ENCODE measurements at places on chromosomes 3 and 15. TPM values are rescaled to one million over a fixed set of nuclear protein-coding genes. Genes with fewer than 3 reads are reported as not detected.
A peak's percentile ranks its signal among the peaks of the same experiment; 100 is the strongest.

- DNase-seq, result peak; percentile 82
Measured at GRCh38 chr15:77966540-77967234, 110.8 kb downstream of the TBC1D2B start.

- no peak for DNase-seq
Measured at GRCh38 chr3:9324944-9325343, 37.9 kb upstream of the THUMPD3 start.

Gene IQCF5
- not detected for total RNA-seq

DNA sequence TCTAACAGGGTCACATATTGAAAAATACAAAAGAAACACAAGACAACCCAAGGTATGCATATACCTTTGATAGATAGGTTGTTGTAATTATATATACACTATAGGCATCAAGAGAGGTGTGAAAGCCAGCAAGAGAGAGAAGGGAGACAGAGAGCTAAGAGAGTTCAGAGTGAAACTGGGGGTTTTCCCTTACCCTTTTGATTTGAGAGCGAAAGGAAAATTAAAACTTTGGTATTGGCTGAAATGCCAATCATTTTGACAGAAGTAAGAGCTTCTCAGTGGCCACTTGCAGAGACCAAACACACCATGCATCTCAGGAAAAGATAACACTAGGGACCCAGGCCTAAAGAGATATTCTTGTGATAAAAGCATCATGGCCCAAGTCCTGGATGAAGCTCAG, 183.6 kb downstream of the SHOX2 start:
- DNase-seq, result no peak

Gene TJP1
- 74.3 TPM for total RNA-seq

DNA sequence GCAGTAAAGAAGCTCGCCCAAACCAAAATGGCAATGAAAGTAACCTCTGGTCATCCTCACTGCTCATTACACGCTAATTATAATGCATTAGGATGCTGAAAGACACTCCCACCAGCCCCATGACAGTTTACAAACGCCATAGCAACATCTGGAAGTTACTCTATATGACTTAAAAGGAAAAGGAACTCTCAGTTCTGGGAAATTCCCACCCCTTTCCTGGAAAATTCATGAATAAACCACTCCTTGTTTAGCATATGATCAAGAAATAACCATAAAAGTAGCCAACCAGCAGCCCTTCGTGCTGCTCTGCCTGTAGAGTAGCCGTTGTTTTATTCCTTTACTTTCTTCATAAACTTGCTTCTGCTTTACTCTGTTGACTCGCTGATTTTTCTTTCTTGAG, 164.6 kb downstream of the SMAD6 start:
- no peak for DNase-seq

Gene FBXL2
- 23.6 TPM for total RNA-seq

DNA sequence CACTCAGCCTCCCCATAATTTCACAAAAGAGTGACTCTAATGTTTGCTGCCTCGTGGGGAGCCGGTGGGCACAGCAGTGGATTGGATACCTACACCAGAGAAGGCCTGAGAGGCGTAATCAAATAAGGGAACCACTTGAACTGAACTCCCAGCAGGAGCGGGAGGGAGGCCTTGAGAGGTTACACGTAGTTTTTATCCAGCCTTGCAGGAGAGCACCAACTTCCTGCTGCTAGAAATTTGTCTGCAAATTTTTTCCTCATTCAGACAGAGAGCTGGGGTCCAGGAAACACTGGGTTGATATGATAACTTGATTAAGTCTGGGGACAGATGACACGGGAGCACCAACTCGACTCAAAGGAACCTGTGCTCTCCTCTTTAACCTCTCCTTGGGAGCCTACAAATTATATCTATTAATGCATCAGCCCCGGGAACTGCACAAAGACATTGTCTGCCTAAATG, 69.8 kb downstream of the HES1 start:
- peak; percentile 21 for DNase-seq

DNA sequence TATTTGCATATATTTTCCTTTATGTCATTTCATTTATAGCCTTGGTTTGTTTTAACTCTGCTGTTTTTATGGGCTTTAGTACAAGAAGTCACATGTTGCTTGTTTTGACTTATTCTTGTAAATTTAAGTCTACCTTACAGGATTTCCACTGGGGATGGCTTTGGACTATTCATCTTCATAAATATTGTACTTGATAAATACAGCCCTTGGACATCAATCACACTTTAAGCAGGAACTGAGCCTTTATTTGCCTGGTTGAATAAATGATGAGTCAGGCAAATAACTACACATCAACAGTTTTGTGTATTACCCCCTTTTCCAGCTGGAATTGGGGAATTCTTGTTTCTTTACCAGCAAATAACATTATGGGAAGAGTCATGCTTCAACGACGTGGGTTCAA, 286.0 kb downstream of the CNTN3 start:
- no peak for DNase-seq

- DNase-seq, result no peak
Measured at GRCh38 chr3:146590521-146590920, 14.6 kb downstream of the PLSCR5 start.

DNA sequence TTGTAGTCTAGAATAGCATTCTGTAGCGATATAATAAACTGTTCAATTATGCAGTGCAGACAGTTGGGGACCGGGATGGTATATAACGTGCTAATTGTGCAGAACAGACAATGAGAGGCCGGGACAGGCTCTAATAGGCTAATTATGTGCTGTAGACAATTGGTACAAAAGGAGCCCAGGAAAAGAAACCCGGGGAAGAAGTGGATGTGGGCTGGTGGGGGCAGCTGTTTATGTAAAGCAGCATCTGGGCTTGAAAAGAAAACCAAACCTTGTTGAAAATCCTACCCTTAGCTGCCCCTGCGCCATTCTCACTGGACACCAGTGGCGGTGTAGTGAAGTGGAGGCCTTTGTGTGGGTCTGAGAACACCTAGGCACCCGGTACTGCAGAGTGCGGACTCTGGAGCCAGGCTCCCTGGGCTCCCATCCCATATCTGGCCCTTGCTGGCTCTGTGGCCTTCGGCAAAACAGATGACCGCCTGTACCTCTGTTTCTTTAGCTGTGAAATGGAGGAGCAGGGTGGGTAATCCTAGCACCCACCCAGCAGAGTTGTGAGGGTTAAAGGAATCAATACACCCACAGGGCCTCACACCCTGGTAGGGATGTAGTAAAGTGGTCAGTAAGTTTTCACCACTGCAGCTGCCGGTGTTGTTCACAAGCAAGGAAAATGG, 51.5 kb downstream of the CMTM6 start:
- no peak for DNase-seq

- no peak for DNase-seq
Measured at GRCh38 chr3:124714223-124714853, 15.9 kb upstream of the UMPS start.

GRCh38 chr15:91716536-91716935, 137.0 kb upstream of the SLCO3A1 start:
- DNase-seq, result no peak

Gene SHC4
- total RNA-seq, result 1.5 TPM

GRCh38 chr3:179713643-179714090, 60.8 kb downstream of the USP13 start:
- DNase-seq, result peak; percentile 83

DNA sequence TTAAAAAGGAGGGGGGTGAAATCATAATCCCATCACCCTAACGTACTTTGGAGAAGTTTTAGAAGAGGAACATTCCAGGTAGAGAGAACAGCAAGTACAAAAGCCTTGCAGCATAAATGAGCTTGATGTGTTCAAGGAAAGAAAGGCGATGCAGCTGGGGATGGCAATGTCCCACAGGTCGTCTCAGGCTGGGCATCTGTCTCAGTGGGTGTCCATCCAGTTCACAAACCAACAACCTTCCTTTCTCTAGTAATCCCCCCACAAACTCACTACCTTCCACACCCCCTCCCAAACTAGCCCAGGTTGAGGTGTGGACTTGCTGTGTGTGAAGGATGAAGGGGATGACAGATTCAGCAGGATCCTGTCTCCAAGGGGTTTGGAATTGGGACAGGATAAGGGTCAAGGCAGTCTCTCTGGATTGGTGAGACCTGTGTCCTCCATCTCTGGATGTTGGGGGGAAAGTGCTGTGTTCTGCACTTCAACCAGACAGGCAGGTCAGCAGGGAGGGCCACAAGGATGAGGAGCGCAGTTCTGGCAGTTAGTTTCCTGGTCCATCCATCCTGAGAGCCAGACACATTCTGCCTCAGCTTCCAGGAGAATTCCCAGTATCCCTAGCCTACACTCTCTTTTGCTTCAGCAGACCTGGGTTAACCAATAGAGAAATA, 1.7 kb upstream of the ESYT3 start:
- DNase-seq, result peak; percentile 86

DNA sequence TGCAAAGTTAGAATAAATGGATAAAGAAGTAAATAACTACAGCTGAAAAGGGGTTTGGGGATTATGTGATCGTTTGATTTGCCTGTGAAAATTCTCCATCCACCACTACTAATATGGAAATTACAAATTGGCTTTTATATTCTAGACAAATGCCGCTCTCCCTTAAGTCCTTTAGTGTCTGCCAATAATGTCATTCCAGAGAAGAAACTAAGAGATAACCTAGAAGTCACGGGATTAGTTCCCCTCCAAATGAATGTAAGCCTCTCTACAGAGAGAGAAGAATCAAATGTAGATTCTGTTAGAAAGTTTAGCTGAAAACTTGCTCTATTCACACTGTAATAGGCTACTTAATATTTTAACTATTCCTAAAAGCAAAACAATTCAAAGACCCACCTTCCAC, 92.0 kb downstream of the ALDH1A2 start:
- no peak for DNase-seq

DNA sequence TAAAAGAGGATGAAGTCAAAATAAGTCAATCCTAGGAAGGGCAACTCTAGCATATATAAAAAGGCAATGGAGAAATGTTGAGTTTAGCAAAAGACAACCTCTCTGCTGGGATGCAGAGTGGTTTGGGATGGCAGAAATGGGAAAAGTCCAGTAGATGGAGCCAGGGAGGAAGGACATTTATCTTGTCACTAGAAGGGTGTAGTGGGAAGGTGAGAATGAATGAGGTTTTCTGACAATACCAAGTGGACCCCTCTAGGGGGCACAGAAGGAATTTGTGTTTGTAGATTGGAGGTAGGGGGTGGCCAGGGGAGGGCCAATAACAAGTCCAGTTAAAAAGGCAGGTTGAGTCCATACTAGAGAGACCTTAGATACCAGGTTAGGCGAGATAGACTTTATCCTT, 80.0 kb downstream of the THSD4 start:
- DNase-seq, result no peak

Gene GNAT1
- not detected for total RNA-seq

GRCh38 chr3:69715204-69715603, 24.1 kb upstream of the MITF start:
- DNase-seq, result no peak

Gene TGM5
- total RNA-seq, result not detected

Gene NR2F2
- total RNA-seq, result 13.0 TPM

GRCh38 chr15:49286649-49287404, 116.8 kb downstream of the GALK2 start:
- DNase-seq, result no peak

DNA sequence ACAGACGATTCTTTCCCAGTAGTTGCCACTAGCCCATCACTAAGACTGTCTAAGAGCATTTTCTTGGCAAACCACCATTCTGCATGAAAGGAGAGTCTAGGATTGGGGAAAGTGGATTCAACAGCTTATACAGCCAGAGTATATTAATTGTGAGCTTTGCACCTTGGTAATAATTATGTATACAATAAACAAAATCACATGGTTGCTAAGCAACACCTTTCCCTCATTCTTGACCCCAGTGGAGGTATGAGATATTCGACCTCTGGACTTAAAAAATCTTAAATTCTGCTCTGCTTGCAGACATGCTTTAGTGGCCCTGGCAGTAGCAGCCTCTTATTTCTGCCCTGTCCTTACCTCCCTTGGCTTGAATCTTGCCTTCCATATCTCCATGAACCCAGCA, 73.1 kb downstream of the PPP2R3A start:
- DNase-seq, result no peak

Gene CLDN1
- 1.1 TPM for total RNA-seq

- DNase-seq, result peak; percentile 66
Measured at GRCh38 chr3:123834631-123835030, 49.5 kb downstream of the MYLK start.

Gene LSAMP
- total RNA-seq, result 3.3 TPM

DNA sequence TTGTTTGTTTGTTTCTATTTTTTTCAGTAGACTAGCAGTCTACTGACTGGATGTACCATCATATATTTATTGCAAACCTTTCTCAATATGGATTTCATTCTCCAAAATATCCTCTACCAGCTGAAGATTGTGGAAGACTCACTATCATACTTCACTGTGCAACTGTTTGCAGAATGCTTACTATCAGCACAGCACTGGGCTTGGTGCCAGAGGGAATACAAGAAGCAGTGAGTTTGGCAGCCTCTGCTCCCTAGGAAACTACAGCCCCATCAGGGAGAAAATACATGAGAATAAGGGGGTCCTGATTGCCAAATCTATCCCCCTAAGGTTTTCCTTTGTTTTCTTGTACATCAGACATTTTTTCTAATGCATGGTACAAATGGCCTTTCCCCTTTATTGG, 27.5 kb downstream of the AQP9 start:
- no peak for DNase-seq

DNA sequence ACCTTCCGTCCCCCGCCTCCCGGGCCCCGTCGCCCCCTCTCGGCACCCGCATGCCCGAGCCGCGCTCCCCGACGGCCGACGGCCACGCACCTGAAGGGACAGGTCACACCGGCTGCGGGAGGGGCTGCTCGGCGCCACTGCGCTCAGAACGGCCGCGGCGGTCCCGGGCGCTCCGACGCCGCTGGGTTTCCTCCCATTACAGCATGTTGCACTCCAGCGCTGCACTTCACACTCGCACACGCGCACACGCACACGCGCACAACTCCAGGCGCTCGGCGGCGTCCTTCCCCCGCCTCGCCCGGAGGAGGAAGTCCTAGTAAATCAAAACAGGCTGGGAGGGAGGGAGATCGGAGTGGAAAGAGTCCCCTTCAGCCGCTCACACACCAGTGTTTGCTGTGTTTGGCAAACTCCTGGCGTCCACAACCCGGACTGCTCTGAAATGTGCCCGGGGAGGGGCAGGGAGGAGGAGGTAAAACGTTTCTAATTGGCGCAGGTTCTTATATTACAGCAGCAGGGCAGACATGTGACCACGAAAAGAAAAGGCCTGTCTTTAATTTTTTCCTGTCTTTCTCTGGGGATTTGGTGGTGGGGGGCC, 76.7 kb upstream of the VGLL4 start:
- DNase-seq, result peak; percentile 93

Gene KBTBD13
- total RNA-seq, result not detected

- DNase-seq, result no peak
Measured at GRCh38 chr3:118000219-118000618, 1034.4 kb downstream of the IGSF11 start.

Gene MAP1A
- 121 TPM for total RNA-seq

DNA sequence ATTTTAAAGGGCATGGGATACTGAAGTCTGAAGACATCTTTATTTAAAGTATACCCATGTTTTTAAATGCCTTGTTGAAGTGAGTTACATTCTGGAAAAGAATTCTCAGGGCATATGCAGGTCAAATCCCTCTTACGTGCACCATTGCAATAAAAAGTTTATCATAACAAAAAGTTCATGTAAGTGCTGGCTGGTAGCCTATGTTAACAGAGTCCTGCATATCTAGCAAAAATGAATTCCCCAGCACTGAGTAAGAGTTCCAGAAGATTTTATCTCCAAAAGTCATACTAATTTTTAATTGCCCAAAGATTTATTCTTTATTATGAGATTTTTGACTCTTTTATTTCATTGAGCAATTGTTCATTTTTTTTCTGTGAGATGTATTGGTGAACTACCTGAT, 104.7 kb upstream of the ROBO1 start:
- DNase-seq, result no peak

GRCh38 chr3:63911873-63912767, at the start of gene SCAANT1:
Gene SCAANT1 (minus strand): TSS chr3:63912383.
- DNase-seq, result peak; percentile 98

- DNase-seq, result no peak
Measured at GRCh38 chr3:106611841-106612240, 743.0 kb upstream of the CBLB start.

Gene POLQ
- 1.5 TPM for total RNA-seq

All from osteoblast (primary cell).